NCI-H460 (cell line): ENCODE measurements at places on chromosomes 2 and 18.

DNA sequence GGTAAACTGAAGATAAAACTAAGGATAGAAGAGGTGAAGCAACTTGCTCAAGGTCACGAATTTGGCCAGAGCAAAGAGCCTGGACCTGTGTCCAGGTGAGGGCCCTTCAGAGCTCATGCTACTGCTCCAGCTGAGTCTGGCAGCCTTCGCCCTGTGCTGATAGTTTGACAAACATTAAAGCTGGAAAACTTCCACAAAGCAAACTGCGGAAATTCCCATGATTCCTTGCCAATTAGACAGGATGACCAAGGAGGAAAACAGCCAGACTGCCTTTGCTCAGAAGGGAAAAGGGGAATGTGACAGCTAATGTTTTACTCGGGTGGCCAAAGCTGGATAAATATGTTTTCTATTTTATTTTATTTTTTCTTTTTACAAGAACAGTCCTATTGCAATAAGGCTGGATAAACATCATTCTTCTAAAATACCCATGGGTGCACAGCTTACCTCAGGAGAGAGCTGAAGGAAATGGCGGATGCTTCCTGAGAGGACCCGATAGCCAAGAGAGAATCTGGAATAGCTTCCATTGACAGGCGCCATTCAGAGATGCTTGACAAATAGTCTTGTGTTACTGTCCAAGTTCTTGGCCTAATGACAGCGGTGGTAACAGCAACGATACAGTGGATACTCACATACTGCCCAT, 5.3 kb upstream of the CTAGE1 start:
- no peak for DNase-seq

DNA sequence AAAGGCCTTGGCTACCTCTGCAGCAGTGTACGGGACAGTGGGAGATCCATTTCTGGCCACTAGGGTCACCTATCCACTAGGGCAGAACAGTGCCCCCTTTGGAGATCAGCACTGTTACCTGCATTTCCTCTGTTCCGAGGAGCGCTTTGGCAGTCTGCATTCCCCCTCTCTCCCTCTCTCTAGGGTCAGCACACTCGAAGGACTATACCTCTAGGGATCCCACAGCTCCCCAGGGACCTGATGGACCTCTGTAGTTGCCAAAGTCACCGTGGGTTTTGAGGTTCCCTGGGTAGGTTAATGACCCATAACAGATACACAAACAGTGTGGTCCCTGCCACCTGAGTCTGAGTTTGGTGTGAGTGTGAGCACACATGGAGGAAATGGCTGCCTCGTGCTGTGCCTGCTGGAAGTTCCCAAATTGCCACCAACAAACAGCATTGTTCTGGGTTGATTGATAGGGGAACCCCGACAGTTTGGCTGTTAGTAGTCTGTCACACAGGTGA, 99.8 kb upstream of the VWC2L start:
- no peak for DNase-seq

- no peak for DNase-seq
Observed at GRCh38 chr2:186702006-186702405, 8.1 kb downstream of the FAM171B start.

DNA sequence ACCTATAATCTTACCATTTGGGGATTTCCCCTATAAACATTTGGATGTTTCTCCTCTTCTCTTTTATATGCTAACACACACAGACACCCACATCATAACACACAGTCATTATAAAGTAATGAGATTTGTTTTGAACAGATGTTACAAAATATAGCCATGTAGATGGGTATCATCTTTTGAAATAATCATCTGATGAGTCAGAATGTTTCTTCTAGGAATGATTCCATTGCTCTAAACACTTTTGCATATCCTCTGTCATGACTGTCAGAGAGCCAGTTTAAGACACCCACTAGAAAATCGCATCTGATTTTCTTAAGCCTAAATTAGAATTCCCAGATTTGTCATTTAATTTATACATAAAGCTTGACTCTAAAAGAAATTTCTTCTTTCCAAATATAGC, 442.6 kb downstream of the CMPK2 start:
- DNase-seq, result no peak
